Stimulated activated CD4-positive, alpha-beta T cell treated with anti-CD3 and anti-CD28 coated beads, TNF-alpha, amount 100 ng/mL, for 1 hour (primary cell): ENCODE measurements at places on chromosomes 6 and 20.

DNA sequence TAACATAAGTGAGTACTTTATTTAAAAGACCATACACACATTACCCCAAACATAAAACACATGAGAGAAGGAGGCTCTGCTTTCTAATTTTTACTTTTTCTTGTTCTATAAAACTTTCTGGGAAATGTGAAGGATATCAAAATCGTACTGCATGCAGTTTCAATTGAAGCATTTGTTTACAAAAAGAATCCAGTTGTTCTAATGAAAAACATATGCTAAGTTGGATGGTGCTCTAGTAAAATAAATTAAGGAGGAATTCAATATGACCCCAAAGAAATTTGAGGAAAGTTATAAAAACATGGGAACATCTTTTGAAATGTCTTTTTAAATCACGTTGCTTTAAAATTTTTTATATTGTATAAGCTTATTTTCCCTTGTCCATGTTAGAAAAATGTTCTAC, 37.6 kb downstream of the OR2B6 start:
- no peak for DNase-seq

DNA sequence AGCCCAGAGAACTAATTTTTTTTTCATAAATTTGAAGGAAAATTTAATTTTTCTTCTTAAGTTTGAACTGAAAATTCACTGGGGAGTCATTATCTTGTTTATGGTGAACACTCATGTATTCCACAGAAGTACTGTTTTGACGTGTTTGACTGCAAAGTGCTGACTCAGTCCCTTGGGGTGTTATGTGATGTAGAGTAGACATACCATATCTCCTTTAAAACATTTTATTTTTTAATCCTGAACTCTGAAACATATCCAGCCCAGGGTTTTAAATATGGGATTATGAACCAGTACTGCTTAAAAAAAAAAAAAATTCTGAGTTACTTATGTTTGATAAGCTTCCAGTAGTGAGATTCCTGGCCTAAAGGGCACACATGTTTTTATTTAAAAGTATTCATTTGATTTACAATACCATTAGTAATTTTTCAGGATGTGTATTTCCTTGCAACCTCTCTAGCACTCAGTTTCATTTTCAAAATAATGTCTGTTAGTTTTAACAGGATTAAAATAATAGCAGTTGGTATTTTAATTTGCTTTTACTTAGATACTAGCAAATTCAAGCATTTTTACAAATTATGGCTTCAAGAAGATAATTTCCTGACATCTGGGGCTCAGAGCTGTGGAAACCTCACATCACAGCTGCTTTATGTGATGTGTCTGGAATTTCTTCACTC, 81.7 kb upstream of the PDE10A start:
- no peak for DNase-seq

GRCh38 chr6:85250586-85251220, 199.2 kb upstream of the NT5E start:
- no peak for DNase-seq

GRCh38 chr6:107715550-107716321, 108.4 kb downstream of the SCML4 start:
- no peak for DNase-seq

GRCh38 chr6:149896491-149896890, 1.4 kb downstream of the RAET1E start:
- no peak for DNase-seq
